Dermis blood vessel endothelial cell (primary cell): ENCODE measurements at places on chromosomes 12 and 14. TPM values are rescaled to one million over a fixed set of nuclear protein-coding genes. Genes with fewer than 3 reads are reported as not detected.

EML5 gene
- under 0.01 and 0.19 TPM in 2 replicates for total RNA-seq

VRK1 gene
- total RNA-seq, result 41.2 and 44.7 TPM in 2 replicates

BAZ1A gene
- 54.8 and 76.5 TPM in 2 replicates for total RNA-seq

NTN4 gene
- total RNA-seq, result 469 and 711 TPM in 2 replicates

CCDC92 gene
- total RNA-seq, result 8.8 and 10.4 TPM in 2 replicates

FSCB gene
- not detected in 2 replicates for total RNA-seq

HOTAIR gene
- not detected in 2 replicates for total RNA-seq

PLXNC1 gene
- 0.17 and 0.23 TPM in 2 replicates for total RNA-seq

CCDC38 gene
- total RNA-seq, result not detected in 2 replicates

AMN gene
- total RNA-seq, result 0.19 TPM in 1 of 2 replicates, not detected in the other

LAG3 gene
- total RNA-seq, result under 0.01 and 0.05 TPM in 2 replicates

FAIM2 gene
- total RNA-seq, result not detected in 2 replicates

AMDHD1 gene
- total RNA-seq, result 0.28 TPM in 1 of 2 replicates, not detected in the other

ASB2 gene
- total RNA-seq, result 0.05 TPM in 1 of 2 replicates, not detected in the other

PRH2 gene
- not detected in 2 replicates for total RNA-seq

DNAH10 gene
- under 0.01 TPM in 1 of 2 replicates, not detected in the other for total RNA-seq
